ENCODE measurements at places on chromosomes 1 and 21.

DNA sequence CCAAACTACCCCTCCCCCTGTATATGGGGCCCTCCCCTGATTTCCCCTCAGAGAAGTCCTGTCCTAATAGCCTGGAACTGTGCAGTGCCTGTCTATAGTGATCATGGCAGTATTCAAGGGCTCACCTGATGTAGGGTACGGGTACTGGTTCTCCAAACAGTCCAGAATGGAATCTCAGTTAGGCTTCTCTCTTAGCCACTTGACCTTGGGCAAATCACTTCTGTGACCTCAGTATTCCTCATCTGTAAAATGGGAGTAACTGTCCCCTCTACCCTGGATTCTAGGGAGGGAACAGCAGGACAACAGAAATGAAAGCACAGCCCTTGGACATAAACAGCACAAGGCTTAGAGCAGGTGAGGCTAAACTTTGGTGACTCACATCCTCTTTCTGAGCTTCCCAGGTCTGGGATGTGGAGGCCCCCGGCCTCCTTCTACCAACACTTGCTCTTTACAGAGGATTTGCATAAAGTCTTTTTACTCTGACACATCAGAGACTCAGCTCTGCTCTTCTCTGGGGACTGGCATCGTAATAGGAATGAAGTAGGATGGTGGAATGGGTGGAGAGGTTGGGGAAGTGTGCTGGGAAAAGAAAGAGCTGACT lies 20.0 kb upstream of the PDZK1IP1 start:
- no peak for DNase-seq

GRCh38 chr1:245469734-245470133 lies 314.9 kb downstream of the KIF26B start:
- no peak for DNase-seq

GRCh38 chr1:82646336-82646735 lies 845.6 kb downstream of the ADGRL2 start:
- no peak for DNase-seq

DNA sequence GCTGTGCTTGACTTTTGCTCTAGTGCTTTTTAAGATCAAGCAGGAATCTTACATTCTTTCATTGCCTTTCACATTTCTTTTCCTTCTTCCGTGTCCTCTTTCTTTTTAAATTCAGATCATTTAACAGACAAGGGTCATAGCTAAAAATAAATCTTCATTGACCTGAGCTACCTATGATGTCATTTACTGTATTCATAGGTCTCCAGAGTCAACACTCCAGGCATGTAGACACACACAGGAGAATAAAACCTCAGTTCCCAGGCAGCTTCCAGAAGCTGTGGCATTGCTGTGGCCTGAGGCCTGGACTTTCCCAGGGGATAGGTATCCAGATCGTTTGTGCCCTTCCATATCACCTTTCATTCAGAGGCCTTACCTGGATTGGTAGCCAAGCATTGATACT lies 38.5 kb upstream of the ENAH start:
- DNase-seq = no peak

DNA sequence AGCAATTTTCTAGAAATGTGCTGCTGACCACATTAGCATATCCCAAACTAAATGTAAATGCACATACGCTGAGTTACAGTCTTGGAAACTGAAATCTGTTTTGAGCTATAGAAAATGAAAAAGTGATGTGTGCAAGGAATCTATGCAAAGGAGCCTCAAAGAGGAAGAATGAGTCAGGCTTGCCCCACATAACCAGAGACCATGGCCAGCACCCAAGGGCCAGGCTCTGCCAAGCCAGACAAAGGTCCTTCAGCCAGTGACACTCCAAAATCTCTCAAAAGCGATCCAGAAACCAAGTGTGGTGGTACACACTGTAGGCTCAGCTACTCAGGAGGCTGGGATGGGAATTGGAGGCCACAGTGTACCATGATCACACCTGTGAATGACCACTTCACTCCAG lies 195.2 kb downstream of the TOMM20 start:
- peak; percentile 25 for DNase-seq

GRCh38 chr1:30537279-30537678 lies 186.1 kb downstream of the MATN1 start:
- DNase-seq = no peak

- DNase-seq = no peak
Observed at GRCh38 chr1:244099258-244099930, 48.3 kb downstream of the ZBTB18 start.

DNA sequence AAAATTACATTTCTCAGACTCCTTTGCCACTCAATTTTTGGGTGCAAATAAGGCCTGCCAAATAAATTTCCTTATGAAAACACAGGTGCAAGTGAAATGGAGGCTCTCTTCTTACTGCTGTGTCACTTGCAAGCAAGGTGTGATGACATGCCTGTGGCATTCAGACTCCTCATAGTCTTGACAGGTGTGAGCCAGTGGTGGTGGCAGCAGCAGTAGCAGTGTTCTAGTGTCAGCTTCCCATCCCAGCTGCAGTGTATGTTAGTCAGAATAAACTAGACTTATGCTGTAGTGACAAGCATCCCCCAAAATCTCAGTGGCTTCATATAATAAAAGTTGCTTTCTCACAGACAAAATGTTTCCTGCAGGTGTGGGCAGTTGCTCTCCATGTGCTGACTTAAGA lies 3.8 kb upstream of the EEIG2 start:
- no peak for DNase-seq

- DNase-seq = no peak
Observed at GRCh38 chr1:184299796-184300195, 87.0 kb upstream of the C1orf21 start.

GRCh38 chr1:115283249-115283648 lies 54.8 kb downstream of the NGF start:
- DNase-seq = no peak

GRCh38 chr1:241413974-241414373 lies 57.0 kb upstream of the RGS7 start:
- no peak for DNase-seq

DNA sequence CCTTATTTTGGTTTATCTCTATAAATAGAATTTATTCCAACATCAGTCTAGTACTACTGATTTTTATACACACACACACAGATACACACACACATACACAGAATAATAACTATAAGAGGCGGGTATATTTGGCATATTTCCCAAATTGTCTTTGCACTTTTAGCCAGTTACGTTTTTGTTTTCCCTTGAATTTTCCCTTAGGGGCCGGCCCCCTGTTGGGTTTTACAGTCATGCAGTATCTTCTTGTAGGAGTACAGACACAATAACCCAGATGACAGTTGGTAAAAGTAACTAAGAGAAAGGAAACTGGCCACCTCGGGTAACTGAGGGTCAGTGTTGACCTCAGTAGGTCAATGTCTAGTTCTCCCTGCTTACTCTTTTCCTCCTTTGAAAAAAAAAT lies 50.9 kb downstream of the DISP1 start:
- DNase-seq = no peak

DNA sequence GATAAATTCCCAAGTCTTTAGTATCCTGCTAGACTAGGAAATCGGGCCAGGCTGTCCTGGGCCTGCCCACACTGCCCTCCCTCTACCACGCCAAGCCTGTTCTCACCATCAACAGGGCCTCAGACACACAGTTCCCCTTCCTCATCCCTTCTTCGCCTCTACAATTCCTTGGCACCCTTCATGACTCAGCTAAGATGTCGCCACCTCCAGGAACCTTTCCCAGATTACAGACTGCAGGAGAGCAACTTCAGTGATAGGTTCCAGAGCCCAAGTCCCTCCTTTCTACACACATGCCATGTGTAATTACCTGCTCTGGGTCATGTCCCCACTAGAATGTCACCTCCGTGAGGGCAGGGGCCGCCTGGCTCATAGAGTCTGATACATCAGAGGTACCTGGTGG lies 3.3 kb downstream of the RIMS3 start:
- DNase-seq = no peak
